Glomerular endothelial cell (primary cell): ENCODE measurements at places on chromosomes 3 and 15. TPM values are rescaled to one million over a fixed set of nuclear protein-coding genes. Genes with fewer than 3 reads are reported as not detected.

DNA sequence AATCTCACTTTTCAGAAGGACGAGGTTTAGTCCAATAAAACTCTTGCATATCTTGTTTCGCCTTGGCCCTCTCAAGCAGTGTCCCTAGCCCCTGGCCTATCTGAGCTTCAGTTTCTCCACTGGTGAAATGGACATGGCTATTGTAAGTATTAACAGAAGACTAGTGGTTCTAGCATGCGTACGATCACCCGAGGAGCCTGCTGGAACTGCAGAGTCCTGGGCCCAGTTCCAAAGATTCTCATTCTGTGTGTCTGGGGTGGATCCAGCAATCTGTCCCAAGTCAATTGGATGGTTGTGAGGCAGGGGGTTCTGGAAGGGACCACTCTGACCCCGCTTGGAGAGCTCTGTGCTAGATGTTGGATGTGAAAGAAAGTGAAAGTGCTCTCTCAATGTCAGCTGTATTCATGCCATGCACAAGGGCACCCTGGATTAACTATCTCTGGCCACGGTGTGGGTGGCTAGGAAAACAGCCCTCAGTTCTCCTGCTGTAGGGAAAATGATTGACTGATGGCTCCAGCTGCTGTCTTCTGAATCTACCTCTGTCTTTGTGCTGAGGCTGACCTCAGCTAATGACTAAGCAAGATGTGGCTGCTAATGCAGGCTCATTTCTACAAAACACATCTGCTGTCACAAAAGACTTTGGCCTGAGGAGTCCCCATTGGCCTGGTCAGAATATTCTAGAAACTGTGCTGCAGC lies 1.9 kb upstream of the PLA1A start:
- DNase-seq = no peak

GRCh38 chr3:62805580-62806277 lies 69.5 kb downstream of the CADPS start:
- DNase-seq = no peak

DNA sequence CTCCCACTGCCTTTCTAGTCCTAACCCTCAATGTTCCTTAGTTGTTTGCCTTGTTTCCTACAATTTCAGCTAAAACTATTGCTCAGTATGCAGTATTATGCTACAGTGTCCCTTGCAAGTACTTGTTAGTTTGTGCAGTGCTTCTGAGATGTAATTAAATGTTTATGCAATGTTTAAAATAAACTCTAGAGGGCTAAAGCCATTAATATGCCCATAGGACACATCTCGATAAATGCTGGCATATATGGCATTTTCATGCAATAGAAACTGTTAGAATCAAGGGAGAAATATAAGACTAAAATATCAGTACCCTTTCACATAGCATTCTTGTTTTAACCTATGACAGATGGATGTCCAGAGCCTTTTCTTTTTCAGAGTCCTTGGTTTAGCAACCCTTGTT lies 59.8 kb upstream of the ACKR4 start:
- DNase-seq = no peak

GRCh38 chr3:187850258-187850921 lies 105.1 kb upstream of the BCL6 start:
- DNase-seq = no peak

The CYP19A1 gene
- not detected in 2 replicates for total RNA-seq

The PAQR9 gene
- total RNA-seq = not detected in 2 replicates
